ENCODE measurements at places on chromosomes 11 and 22.

DNA sequence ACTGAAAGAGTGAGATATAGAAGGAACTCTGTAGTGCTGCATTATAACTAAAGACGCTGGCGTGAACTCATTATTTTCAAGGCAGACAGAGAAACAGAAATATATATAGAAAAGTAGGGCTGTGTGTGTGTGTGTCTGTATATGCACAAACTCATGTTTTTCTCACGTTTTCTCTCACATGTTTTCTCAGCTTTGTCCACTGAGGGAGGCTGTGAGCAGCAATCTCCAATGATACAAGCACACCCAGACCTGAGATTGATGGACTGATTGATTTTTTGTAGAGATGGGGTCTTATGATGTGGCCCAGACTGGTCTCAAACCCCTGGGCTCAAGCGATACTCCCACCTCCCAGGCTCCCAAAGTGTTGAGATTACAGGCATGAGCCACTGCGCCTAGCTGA is 122.5 kb downstream of the SERGEF start:
- no peak for DNase-seq

- DNase-seq, result no peak
Observed at GRCh38 chr11:128620309-128621100, 33.1 kb upstream of the ETS1 start.

DNA sequence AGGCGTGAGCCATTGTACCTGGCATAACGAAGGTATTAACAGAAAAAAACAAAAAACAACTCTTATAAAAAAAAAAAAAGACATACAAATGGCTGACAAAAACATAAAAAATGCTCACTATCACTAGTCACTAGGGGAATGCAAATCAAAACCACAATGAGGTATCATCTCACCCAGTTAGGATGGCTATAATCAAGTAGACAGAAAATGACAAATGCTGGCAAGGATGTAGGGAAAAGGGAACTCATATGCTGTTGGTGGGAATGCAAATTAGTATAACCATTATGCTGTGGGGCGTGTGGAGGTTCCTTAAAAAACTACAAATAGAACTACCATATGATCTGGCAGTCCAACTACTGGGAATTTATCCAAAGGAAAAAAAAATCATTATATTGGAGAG is 17.0 kb downstream of the THY1 start:
- no peak for DNase-seq

DNA sequence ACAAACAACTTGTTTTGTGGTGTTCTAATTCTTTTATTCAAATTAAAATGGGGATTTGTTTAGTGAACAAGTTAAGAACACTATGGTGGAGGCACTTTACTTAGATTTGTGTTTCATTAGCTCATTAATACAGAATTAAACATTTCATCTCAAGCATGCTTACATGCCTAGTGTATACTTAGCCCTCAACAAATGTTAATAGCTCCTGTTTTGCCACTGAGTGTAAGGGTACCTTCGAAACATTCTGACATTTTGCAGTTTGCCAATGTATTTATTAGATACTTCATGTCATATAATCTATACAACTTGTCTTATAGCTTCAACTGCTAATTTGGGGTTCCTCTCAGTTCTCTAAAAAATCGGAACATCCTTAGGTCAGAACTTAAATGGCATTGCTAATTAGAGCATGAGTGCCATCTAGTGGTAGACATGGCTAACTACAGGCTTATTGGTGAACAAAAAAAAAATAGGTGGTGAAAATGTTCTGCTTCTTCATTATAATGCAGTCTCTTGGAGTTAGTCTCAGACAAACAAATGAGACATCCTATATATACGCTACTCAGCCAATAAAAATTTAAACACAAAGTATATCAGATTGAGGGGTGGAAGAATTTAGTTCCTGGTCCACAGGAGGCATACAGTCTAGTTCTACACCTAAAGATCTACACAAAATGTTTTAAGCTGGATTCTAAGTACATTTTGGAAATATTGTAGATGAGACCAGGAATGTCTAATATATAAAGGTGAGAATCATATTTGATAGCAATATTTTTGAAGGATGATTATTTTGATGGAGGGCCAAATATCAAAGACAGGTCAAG is 4.9 kb upstream of the CNTN5 start:
- no peak for DNase-seq

DNA sequence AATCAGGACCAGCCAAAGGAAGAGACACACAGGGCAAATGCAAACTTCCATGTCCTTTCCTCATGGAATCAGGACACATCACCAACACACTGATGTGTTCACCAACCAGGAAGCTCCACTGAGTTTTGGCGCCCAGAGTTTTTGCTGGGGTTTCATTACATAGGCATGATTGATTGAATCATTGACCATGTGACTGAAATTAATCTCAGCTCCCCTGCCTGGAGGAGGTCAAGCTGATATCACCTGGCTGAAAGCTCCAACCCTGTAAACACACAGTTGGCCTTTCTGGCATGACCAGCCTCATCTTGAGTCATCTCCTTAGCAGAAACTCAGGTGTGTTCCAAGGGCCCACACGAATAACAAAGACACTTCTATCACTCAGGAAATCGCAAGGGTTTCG is 133.2 kb downstream of the TRIM29 start:
- no peak for DNase-seq

- no peak for DNase-seq
Observed at GRCh38 chr11:45182902-45183301, 36.5 kb downstream of the PRDM11 start.

DNA sequence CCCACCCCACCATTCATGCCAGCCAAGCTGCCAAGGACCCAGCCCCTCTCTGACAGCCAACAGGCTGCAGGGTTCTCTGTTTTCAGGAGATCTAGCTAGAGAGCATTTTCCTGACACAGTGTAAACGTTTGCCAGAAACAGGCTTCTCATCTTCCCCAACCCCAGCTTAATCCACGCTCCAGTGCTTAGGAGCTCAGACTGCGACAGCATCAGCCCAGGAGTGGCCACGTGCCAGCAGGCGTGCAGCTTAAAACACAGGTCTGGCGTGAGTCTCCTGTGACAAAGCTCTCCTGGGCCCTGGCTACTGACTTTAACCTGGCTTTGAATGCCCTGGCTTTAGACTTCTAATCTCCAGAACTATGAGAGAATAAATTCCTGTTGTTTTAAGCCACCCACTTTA is 66.6 kb downstream of the GALNT18 start:
- no peak for DNase-seq

DNA sequence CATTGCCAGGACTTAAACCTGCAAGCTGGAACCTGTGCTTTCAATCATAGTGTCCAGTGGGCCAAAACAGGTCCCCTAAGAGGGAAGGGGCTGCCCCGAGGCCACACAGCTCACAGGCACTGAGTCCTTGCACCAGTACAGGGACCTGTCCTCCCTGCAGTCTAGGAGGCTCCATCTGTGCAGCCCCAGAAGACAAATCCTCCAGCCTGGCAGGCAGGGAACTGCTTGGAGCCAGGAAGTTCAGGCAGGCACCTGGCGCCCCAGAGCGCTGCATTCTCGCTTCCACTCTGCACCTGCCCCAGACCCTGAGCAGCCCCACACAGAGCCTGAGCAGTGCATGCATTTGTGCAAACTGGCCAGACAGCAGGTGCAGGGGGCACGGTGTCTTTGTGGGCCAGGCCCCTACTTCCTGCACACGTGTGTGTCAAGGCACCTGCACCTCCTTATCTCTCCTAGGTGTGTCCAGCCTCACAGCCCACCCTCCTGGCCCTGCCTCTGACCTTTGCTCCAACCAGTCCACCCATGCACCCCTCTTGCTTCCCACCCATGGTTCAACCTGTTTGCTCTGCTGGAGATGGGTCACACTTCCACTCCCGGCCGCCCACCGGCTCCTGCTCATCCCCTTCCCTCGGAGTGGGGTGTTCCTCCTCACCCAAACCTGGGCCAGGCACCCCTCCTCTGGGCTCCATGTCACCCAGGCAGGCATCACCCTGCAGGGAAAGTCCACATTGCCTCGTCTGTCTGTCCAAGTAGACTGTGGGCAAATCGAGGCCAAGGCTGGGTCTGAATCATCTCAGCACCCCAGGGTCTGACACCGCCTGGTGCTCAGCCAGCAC is 19.0 kb downstream of the LINC01488 start:
- DNase-seq, result no peak

GRCh38 chr11:123562829-123563228 is 91.6 kb downstream of the SCN3B start:
- no peak for DNase-seq

DNA sequence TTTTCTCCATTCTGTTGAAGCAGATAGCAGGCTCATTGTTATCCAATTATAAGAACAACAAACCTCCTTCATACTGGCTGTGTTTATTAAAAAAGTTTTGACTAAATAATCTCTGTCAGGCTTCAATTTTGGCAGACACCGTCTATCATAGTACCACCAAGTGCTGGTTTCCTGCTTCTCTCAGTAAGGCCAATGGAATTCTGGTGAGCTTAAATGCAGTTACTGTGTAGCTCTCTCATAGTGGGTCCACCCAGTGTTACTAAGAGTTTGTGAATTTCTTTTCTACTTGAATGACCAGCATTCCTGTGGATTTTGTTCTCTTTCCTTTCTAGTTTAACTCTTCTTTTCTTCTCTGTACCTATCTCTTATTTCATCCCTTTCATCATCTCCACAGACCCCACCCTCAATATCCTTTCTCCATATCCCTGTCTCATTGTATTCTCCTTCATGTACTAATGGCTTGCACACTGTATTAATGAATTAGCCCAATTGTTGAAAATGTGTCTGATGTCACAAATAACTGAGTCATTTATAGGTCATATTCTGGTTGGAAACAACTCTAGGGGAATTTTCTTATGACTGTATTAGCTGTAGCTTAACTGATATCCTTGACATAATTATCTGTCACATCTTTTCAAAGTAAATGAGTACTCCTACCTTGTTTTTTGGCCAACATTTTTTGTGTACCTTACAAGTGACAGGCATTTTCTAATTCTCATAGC is 372.1 kb downstream of the FAT3 start:
- no peak for DNase-seq

DNA sequence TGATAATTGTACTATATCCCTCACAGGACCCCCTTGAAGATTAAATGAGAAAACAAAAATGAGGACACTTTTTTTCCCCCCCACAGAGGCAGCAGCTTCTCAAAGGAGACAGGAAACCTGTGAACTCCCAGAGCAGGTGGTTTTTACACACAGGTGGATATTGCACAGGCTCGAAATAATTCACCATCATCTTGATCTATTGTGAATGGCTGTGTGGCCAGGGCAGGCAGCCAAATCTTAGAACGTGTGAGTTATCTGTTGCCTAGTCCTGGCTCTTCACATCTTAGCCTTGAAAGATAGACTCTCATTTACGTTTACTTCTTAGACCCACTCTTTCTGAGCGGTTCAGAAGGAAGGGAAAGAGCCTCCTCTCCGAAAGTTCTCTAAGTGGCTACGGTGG is 23.5 kb downstream of the PPFIBP2 start:
- no peak for DNase-seq

DNA sequence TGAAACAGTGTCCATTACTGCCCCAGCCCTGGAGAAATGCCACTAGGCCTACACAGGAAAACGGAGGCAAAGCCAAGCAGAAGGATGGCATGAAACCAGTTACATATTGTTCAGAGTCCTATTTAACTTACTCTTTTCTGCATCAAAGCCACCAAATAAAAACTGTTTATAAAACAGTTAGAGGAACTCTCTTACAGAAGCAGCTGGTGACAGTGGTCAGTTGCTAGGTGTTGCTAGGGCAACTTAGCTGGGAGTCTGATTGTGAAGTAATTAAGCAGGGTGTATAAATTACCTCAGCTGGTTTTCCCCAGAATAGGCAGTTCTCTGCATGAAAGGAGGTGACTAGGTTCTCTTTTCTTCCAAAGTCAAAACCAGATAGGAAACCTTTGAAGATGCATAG is 115.6 kb upstream of the ZBED5 start:
- no peak for DNase-seq

DNA sequence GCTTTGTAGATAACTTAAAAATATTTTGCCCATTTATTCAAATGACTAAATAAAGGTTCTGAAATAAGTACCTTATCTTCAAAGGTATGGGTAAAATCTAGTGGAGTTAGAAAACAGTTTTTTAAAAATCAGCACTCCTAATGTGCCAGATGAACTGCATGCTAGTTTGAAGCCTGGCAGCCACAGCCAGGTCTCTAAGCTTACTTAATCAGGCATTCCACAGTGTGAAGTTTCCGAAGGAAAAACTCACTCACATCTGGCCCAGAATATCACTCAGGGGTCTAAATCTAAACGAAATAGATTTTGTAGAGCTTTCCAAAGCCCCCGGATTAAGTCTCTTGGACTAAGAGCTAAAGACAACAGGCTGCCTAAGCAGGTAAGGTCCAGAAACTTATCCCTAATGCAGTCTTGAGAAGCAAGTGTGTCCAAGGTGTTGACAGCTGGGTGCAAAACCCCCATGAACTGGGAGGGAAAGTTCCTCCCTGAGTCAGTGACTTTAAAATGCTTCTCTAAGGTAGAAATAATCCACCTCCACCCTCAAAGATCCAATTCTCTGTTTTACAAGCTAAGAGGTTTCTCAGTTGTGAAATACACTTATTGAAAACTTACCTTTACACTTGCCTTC is 157.6 kb downstream of the FCHSD2 start:
- DNase-seq, result no peak

DNA sequence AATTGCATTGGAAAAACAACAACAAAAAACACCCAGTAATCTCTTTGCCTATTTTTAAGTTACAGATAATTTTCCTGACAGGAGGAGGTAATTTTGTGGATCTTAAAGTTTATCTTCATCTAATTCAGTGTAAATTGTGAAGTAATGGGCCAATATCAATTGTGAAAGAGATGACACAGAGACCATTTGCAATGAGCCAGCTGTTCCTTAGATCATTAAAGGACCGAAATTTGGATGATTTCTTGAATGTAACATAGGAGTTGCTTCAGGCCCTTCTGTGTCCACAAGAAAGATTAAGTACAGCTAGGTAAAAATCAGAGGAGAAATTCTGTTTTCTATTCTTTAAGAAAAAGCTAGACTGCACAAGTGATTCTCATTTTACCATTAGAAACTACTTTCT is 718.5 kb upstream of the ANO3 start:
- no peak for DNase-seq

DNA sequence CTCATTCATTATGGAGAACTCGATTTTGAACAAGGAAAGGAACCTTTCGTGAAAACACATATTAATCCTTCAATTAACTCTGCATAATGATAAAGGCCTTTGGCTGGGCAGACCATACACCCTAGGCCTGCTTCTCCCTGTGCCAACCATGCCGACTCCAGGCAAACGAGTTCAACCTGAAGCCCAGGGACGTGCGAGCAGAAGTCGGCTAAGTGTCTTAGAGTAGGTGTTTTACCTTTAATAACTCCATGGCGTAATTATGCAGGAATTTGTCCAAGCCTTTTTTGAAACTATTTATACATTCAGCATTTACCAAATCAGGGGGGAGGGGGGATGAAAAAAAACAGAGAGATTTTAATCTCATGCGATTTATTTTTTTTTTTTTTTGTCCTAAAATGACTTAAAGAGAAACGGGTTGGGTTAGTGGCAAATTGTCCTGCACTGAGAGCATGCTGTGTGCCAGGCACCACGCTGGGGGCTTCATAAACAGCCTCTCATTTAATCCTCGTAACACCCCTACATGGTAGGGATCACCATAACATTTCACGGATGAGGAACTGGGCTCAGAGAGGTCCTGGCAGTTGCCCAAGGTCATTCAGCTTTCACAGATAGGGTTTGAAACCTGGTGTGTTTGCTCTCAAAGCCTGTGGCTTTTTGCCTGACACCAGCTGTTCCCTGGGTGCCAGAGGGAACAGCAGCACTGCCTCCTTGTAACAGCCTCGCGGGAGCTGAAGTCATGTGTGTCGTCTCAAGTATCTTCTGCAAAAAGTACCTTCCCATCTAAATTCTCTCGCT is 423.9 kb downstream of the MN1 start:
- no peak for DNase-seq

GRCh38 chr11:122155765-122156527 is 39.9 kb upstream of the BLID start:
- no peak for DNase-seq

GRCh38 chr11:7220636-7221035 is 31.1 kb upstream of the SYT9 start:
- no peak for DNase-seq
